HFF-Myc (cell line): ENCODE measurements at places on chromosomes 12 and 14.

DNA sequence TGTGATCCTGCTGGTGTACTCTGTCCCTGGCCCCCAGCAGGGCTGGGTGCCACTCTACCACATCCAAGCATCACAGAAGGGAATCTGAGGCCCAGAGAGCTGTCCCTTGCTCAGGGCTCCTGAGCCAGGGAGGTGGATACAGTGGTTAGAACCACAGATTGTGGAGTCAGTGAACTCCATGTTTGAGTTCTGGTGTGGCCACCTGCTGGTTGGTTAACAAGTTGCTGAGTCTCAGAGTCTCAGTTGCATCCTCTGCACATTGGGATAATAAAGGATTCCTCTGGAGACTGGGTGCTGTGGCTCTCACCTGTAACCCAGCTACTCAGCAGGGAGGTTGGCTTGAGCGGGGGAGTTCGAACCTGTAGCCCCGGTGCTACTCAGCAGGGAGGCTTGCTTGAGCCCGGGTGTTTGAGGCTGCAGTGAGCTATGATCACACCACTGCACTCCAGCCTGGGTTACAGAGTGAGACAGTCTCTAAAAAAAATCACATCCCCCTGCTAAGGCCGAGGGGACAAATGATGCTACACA is 39.4 kb downstream of the MVK start:
- DNase-seq = no peak

GRCh38 chr14:99273766-99274345 is 1.9 kb upstream of the BCL11B start:
- DNase-seq = no peak

GRCh38 chr12:89333564-89334252 is 18.6 kb downstream of the DUSP6 start:
- DNase-seq = no peak

DNA sequence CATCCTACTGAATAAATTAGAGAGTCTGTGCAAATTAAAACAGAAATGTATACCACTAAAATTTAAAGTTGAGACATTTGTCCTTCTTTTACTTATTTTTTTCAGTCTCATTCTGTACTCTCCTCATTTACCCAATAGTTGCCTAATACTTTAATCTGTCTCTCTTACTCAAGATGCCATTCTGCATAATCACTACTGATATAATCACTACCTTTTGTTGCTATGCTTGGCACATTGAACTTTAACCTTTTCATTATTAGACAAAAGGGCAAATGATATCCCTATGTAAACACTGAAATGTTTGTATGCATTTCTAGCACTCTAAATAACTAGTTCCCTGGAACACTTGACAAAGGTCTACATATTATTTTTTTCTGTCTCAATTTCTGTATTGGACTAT is 1108.3 kb upstream of the FLRT2 start:
- no peak for DNase-seq

DNA sequence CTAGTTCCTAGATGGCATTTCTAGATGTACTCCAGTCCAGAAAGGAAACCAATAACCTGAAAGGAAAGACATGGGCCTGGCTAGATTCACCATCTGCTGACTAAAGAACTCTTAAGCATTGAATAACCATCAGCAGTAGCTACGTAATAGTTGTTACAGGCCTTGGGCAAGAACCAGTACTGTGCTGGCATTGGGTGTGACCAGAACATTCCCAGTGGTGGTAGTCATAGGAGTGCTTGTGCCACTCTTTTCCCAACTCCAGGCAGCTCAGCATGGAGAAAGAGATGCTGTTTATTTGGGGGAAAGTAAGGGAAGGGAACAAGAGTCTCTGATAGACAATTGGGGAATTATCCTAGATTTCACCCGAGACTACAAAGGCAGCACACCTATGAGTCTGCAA is 333.3 kb downstream of the SLC16A7 start:
- no peak for DNase-seq

- no peak for DNase-seq
These were observed 398.1 kb downstream of the MED13L start for GRCh38 chr12:115879354-115879753.

DNA sequence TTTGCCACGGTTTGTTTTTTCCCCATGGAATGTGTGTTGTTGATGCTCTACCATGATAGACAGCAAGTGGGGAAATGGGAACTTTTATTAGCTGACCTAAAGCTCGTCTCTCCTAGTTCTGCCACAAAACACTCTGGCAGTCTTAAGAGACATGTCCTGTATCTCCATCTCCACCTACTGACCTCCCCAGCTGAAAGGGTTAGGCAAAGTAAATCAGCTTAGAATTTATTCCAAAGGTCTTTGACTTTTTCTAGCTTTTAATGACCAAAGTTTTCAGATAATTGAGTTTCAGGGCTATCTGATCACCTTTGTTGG is 9.4 kb upstream of the ADIPOR2 start:
- DNase-seq = no peak
